ENCODE measurements at places on chromosomes 3 and 15.
A peak's percentile ranks its signal among the peaks of the same experiment; 100 is the strongest.

GRCh38 chr3:36312351-36312750, 68.0 kb upstream of the STAC start:
- no peak for DNase-seq

- DNase-seq = peak; percentile 90
Measured at GRCh38 chr3:13015286-13016082, 57.7 kb downstream of the IQSEC1 start.

- DNase-seq = no peak
Measured at GRCh38 chr15:101637516-101637915, 14.7 kb downstream of the TM2D3 start.

DNA sequence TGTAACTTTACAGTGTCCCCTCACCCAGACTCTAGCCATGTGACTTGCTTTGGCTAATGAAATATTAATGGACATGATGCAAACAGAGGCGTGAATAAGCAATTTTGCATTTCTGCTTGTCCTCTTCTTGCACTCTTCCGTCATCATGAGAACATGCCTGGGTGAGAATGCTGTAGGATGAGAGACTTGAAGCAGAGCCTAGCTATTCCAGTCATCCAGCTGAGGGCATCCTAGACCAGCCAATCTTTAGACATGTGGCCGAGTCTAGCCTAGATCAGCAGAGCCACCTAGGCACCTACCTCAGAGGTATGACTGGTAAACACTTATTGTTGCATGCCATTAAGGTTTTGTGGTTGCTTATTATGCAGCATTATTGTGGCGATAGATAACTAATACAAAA, 450.5 kb upstream of the AZI2 start:
- no peak for DNase-seq

GRCh38 chr3:14609506-14609905, 42.1 kb upstream of the CCDC174 start:
- no peak for DNase-seq

GRCh38 chr3:129007792-129008191, 6.7 kb downstream of the EFCC1 start:
- no peak for DNase-seq

- DNase-seq = no peak
Measured at GRCh38 chr3:159829056-159829455, 159.6 kb upstream of the IL12A start.

Measured in NAMALWA (cell line).